ENCODE measurements at places on chromosomes 7 and 10.

DNA sequence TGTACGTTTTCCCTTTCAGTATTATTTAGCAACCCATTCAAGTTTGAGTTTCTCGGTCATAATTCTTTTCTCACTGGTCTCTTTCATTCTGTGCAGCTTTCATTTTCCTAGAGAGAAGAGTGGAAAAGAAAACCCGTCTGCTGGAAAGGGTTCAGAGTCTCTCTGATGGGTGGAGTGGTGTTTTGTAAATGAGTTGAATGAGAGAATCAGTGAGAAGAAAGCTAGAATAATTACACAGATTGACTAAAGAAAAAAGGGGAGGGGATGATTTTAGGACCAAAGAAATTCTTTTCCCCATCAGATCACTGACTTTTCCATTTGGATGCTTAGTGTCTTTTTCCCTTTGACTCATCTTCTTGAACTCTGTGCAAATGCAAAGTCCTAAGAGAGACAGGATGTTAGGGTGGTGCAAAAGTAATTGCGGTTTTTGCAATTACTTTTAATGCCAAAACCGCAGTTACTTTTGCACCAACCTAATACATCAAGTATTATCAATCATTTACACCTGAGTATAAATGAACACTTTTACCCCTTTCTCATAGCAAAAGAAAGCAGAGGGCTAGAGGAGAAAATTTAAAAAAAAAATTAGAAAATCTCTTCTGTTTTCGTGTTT is 242.1 kb upstream of the SP4 start:
- DNase-seq, result no peak

- DNase-seq, result no peak
These were observed 162.8 kb downstream of the CYP26A1 start for GRCh38 chr10:93236393-93237040.

GRCh38 chr10:124168991-124169802 is 75.8 kb upstream of the CHST15 start:
- no peak for DNase-seq

- peak; percentile 88 for DNase-seq
These were observed 43.6 kb downstream of the PIP4K2A start for GRCh38 chr10:22670788-22671187.

- no peak for DNase-seq
These were observed 192.3 kb upstream of the PRSS58 start for GRCh38 chr7:142450206-142450605.

- no peak for DNase-seq
These were observed 35.2 kb downstream of the STK17A start for GRCh38 chr7:43618073-43618472.

DNA sequence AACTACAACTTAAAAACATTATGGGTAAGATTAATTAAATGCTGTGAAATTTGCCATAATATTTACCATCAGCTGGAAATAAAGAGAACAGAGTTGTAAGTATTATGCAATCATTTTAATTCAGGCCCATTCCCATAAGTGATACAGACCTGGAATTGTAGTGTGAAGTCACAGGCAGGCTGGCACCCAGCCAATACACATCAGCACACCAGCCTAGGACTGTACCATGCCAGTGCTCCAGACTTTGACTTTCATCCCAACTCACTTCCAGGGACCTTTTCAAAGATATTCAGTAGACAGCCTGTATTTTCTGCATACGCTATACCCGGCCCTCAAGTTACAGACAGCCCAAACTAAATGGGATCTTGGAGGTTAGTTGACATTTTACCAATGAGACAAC is 143.3 kb downstream of the TES start:
- DNase-seq, result no peak

DNA sequence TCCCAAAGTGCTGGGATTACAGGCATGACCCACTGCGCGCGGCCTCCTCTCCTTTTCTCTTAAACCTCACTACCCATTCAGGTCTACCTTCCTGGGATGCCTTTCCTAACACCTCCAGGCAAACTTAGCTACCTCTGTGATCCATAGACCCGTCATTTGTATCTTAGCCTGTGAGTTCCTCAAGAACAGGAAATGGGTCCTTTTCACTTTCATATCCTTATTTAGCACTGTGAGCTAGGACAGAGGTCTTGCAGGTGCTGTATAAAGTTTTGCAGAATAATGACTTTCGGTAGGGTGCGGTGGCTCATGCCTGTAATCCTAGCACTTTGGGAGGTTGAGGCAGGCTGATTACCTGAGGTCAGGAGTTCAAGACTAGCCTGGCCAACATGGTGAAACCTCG is 215.7 kb downstream of the RELN start:
- DNase-seq, result no peak

DNA sequence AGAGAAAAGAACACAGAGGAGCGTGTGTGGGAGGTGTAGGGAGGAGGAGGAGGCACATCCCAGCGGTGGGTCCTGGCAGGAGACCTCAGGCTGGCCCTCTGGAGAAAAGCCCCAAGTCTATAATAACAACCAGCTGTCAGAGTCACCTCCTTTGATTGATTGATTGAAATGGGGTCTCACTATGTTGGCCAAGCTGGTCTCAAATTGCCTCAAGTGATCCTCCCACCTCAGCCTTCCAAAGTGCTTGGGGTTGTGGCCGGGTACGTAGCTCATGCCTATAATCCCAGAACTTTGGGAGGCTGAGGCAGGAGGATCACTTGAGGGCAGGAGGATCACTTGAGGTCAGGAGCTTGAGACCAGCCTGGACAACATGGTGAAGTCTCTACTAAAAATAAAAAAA is 103.0 kb upstream of the ANLN start:
- DNase-seq, result no peak

GRCh38 chr10:84367256-84367655 is 38.9 kb downstream of the CCSER2 start:
- no peak for DNase-seq

GRCh38 chr10:86658751-86659150 is 4.4 kb downstream of the OPN4 start:
- DNase-seq, result no peak

- no peak for DNase-seq
These were observed 70.9 kb downstream of the MBL2 start for GRCh38 chr10:52701647-52702046.

DNA sequence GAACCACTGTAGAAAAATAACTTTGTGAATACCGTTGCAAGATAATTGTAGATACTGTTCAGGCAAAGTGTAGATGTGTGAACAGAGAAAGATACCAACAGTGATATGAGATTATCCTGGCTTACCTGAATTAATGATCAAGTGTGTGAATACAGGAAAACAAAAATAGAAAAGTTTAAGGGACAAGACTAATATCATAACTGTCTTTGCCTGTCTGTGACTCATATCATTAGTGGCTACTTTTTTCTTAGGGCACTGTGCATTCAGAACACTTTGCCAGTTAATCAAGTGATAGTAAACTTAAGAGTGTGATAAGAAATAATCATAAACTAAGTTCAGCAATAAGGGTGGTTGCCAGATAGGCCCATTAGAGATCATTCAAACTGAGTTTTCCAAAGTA is 323.0 kb upstream of the LRGUK start:
- no peak for DNase-seq

DNA sequence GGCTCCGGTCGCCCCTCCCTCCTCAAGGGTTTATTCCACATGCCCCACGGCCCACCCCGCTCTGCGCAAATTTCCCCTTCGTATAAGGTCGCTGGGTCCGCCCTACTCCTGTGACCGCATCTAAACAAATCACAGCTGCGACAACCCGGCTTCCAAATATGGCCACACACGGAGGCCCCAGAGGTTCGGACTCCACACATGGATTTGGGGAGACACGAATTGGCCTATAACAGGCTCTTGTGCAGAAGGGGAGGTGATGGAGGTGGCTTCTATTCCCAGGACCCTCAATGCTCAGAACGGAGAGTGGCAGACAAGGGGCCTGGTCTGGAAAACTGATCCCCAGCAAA is 90.1 kb downstream of the FOXL3 start:
- no peak for DNase-seq

- peak; percentile 64 for DNase-seq
These were observed 41.8 kb downstream of the ASZ1 start for GRCh38 chr7:117385363-117386109.

GRCh38 chr10:55742487-55742886 is 618.6 kb downstream of the ZWINT start:
- no peak for DNase-seq

DNA sequence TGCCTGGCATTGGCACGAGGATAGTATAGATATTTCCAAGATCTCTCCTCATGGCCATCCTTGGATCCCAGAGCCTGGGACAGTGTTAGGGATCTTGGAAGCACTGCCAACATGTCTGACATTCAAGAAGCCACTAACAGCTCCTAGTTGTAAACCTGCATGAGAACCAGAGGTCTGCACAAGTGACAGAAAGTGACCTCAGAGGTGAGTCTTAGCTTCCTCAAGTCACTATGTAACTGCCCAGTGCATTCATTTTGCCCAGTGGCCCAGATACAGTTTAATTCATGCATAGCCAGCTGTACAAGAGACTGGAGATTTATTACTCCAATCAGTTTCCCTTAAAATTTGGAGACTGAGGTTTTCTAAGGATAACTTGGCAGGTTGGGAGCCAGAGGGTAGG is 16.7 kb downstream of the SUGCT start:
- DNase-seq, result no peak

- peak; percentile 58 for DNase-seq
These were observed 54.1 kb downstream of the NRAP start for GRCh38 chr10:113609704-113610108.

GRCh38 chr10:7411671-7412128 is 866 bp upstream of the SFMBT2 start:
- DNase-seq, result no peak

DNA sequence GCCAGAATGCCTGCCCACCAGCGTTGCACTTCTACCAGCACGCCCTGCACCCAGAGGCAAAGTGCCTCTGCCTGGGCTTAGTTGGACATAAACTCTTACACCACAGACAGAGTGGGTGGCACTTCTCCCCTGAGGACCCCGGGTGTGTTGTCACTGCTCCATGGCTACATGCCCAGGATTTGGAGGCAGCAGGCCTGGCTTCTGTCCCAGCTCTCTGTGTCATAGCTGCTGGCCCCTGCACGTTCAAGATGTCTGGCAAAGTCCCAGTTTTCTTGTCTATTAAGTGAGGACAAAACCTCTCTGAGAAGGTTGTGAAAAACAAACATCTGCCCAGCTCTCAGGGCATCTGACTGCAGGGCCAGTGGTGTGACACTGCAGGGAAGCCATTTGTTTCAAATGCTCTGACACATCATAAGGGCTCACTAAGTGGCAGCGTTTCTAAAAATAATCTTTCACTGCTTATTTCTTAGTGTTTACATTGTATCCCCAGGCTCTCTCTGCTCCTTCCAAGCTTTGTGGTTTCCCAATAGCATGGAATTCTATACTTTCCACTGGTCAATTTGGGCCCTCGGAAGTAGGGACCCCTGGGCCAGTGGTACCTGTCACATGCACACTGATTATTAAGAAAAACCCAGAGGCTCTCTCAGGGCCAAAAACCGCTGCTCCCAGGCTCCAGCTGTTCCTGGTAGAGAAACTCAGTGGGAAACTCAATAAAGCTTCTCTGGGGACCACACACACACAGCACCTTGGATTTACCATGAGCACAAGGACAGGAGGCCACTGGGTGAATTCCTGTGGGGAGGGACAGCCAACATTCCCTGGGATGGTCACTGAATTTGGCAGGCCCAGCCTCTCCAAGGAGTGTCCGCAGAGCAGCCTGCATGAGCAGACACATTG is 86.2 kb upstream of the ANLN start:
- DNase-seq, result peak; percentile 95

DNA sequence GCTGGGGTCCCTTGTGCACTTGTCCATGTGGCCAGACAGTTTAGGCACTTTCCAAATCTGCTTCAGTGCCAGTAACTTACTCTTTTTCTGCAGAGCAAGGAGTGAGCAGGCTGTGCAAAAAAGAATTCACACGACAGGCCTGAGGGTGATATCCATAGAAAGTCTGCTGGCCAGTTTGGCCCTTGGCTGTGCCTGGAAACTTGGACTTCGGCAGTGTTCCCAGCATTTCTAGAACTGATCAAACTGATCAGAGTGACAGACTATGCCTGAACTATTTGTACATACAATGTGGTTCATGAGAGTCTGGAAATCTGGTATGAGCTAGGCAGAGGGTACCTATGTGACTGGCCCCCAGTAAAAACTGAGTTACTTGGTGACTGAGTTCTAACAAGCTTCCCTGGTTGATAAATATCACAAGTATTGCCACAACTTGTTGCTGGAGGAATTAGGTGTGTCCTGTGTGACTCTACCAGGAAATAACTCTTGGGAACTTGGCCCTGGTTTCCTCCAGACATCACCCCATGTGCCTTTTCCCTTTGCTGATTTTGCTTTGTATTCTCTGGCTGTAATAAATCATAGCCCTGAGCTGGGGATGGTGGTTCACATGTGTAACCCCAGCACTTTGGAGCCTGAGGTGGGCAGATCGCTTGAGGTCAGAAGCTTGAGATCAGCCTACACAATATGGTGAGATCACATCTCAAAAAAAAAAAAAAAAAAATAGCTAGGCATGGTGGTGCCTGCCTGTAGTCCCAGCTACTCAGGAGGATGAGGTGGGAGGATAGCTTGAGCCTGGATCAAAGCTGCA is 3.3 kb upstream of the DENND10 start:
- DNase-seq, result no peak

DNA sequence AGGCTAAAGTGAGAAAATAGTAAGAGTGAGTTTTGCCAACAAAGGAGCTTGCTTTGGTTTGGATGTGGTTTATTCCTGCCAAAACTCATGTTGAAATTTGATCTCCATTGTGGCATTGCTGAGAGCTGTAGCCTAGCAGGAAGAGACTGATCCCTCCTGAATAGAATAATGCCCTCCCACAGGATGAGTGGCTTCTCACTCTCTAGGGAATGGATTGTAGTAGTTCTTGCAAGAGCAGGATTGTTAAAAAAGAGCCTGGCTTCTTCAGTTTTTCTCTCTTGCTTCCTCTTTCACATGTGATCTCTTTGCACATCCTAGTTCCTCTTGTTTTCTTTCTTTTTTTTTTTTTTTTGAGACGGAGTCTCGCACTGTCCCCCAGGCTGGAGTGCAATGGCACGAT is 34.4 kb downstream of the ASAH2 start:
- DNase-seq, result peak; percentile 10

DNA sequence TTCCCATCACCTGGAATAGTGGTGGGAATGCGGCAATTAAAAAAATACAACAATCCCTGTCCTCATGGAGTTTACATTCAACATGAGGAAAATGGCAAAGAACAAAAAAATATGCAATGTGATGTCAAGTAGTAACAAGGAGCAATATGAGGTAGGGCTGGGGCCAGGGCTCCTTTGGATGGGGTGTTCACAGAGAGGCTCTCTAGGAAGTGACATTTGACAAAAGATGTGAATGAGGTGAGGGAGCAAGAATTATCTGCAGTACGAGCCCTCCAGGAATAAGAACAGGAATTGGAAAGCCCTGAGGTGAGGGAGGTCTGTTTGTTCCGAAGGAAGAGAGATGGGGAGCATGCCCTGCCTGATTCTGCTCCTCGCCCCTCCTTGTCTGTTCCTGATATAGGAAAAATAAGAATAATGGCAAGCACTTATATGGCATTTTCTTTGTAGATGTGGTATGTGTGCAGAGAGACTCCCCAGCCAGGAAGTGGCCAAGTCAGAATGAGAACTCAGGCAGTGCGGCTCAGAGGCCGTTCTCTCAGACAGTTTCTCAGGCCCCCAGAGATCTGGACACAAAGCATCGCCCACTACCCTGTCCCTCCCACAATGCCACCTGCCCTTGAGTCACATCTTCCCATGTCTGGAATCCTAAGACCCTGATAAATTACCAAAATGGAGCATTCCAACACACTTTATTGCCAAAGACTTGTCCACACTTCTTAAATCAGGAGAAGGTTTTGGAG is 105.6 kb downstream of the APBB1IP start:
- no peak for DNase-seq

All from pons (tissue), 1 donor.